Daoy (cell line): ENCODE measurements at places on chromosomes 2 and 18.

DNA sequence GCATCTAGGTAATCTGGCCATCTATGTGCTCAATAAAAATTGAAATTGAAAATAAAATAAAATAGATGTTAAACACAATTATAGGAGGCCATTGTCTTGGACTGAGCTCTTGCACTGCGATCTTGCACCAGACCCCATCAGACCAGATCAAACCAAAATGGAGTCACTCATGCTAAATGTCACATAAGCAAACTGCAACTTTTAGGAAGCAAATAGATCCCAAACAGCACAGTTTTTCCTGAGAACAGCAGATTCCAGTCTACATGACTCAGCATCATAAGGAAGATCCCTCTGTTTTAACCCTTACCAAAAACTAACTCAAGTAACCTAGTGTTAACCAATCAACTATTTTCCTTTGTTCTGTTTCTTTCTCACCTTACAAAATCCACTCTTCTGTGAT lies 57.7 kb upstream of the LRP1B start:
- no peak for DNase-seq

- DNase-seq, result no peak
Observed at GRCh38 chr2:140791802-140792201, 1339.0 kb downstream of the LRP1B start.

DNA sequence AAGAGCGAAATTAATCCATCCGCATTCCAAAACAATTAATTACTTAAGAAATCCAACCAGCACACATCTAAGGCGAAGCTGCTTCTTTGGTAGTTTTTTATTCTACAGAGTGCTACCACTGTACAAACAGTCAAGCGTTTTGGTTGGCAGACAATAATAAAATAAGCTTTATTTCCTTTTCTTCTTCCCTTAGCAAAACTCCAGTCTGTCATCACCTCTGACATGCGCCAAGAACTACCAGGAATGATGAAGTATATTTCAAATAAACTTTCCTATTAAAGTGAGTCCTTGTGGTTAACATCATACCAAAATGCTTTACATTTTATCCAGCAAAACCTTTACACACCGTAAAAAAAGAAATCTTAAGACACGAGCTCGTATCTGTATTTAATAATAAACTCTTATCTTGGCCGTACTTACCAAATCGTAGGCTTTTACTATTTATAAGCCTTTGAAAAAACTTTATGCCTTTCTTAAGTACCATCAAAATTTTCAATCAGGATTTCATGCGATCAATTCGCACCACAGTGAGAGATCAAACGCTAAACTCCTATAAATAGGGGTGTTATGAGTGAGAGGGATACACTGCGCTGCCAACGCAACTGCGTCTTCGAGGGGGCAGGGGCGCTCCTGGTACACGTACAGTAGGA lies 1.3 kb downstream of the ATL2 start:
- DNase-seq, result peak; percentile 12

GRCh38 chr2:218465987-218466633 lies 47.2 kb downstream of the VIL1 start:
- no peak for DNase-seq

GRCh38 chr2:43262951-43263350 lies 36.5 kb upstream of the ZFP36L2 start:
- DNase-seq, result no peak

GRCh38 chr2:40096360-40096759 lies 317.3 kb upstream of the THUMPD2 start:
- peak; percentile 48 for DNase-seq

DNA sequence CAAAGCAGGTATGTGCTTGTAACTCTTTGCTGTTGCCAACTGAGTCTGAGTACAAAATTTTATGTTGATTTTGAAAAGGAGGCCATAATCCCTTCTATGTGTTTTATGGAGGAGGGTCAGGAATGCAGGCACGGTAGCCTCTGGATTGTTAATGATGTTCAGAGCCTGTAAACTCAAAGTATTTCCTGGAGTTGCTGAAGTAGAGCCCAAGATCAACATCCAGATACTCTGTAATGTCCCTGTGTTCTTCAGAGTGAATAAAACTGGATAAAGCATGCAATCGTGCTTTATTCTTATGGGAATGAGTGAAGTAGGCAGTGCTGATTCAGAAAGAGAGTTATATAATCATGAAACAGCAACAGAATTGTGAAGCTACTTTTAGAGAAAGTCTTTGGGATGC lies 61.8 kb upstream of the CHRNA1 start:
- DNase-seq, result no peak

DNA sequence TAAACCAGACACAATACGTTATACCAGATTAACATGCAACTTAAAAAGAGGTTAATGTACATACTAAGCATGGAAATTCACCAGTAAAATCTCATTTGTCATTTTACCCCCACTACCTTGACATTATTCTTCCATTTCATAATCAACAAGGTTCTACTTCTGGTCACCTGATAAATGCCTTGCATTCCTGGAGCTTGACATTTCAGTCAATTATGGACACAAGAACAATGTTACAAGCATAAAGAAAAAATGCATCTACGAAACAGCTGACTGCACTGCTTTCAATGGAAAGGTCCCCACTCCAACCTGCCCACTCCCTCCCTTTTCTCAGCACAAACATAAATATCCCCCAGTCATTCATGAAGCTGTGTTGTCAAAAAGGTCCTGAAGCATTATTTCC lies 31.4 kb downstream of the ARL5A start:
- DNase-seq, result no peak

GRCh38 chr2:64975232-64975821 lies 13.9 kb upstream of the SLC1A4 start:
- peak; percentile 80 for DNase-seq

- DNase-seq, result no peak
Observed at GRCh38 chr2:229205704-229206103, 65.4 kb downstream of the PID1 start.

GRCh38 chr18:46477425-46478011 lies 179.5 kb downstream of the LOXHD1 start:
- DNase-seq, result no peak

DNA sequence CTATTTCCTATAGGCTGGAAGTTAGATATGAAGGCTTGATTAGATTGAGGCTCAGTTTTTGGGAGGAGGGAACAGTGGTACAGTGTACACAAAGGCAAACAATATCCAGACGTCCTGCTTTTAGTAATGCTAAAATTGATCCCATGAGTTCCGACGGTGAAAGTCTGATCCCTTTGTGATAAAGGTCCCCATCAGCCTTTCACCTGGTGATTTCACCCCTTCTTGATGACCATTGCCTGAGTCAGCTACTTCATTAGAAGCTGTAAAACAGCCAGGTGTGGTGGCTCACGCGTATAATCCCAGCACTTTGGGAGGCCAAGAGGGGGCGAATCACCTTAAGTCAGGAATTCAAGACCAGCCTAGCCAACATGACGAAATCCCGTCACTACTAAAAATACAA lies 29.7 kb downstream of the TWSG1 start:
- DNase-seq, result peak; percentile 59

GRCh38 chr2:168107322-168107721 lies 140.1 kb downstream of the STK39 start:
- no peak for DNase-seq

GRCh38 chr18:71293322-71293721 lies 1004.5 kb downstream of the SOCS6 start:
- no peak for DNase-seq

GRCh38 chr2:231677632-231678104 lies 30.7 kb upstream of the PTMA start:
- peak; percentile 80 for DNase-seq

GRCh38 chr2:10720947-10721395 lies 459 bp upstream of the ATP6V1C2 start:
- no peak for DNase-seq

DNA sequence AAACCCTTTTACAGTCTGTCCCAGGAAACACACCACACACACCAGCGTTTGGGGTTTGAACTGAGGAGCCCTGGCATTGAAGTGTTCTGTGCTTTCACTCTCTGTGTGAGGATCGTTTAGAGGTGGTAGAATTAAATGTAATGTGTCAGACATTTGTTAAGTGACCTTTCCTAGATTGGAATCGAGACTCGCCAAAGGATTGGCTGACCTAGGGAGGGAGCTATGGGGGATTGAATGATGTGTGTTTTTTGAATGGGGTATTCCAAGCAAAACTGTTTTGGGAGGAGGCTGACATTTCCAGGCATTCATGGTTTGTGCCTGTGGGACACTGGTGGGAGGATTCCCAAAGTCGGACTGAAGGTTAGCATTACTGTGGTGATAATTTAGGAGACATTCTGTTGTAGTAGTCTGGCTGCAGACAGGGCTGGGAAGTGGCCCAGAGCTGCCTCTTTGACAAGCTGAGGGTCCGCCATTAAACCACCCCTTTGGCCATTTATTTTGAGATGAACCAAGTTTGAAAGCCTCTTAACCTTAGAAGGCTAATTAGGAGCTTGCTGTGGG lies 1.7 kb downstream of the MYO1B start:
- DNase-seq, result no peak

- DNase-seq, result no peak
Observed at GRCh38 chr2:53490659-53491058, 276.9 kb upstream of the CHAC2 start.

- no peak for DNase-seq
Observed at GRCh38 chr2:135756692-135757091, 15.0 kb downstream of the UBXN4 start.

DNA sequence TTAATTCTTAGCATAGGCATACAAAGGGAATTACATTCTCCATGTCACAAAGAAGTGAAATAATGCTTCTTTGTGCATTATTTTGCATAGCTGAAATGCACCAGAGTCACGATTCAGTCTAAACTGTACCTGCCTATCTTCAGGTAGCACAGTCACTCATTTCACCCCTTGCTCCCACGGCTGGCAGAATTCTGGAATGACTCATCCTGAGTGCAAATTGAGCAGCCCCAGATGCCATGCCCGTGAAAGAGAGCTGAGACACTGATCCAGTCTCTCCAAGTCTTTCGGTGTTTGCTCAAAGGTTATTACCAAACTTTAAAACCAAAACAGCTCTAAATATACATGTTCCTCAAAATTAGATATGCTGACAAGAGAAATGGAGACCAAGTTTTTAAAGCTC lies 168.3 kb upstream of the POU3F3 start:
- DNase-seq, result peak; percentile 37

GRCh38 chr2:8238521-8239230 lies 443.2 kb upstream of the ID2 start:
- DNase-seq, result no peak

GRCh38 chr18:9380621-9381395 lies 46.2 kb downstream of the TWSG1 start:
- DNase-seq, result no peak

DNA sequence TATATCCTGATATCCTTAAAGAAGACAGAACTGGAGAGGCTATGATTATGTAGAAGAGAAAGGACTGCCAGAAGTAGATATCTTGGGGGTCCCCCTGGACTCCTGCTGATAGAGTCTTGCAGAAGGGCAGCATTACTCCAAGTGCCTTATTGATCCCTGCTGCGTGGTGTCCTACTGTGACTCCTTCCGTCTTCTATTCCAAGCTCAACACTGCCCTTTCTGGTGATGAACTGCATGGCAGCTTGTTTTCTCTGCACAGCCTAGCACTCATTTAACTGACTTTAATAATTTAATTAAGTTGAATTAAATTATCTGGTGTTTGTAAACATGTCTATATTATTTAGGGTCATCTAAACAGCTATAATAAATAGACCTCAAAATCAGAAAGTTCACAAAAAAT lies 194.1 kb upstream of the DSEL start:
- no peak for DNase-seq

GRCh38 chr2:5946225-5947115 lies 254.3 kb downstream of the SOX11 start:
- no peak for DNase-seq

- no peak for DNase-seq
Observed at GRCh38 chr2:100068395-100068794, 74.0 kb downstream of the AFF3 start.

- no peak for DNase-seq
Observed at GRCh38 chr2:206253125-206253776, 21.2 kb upstream of the ZDBF2 start.

DNA sequence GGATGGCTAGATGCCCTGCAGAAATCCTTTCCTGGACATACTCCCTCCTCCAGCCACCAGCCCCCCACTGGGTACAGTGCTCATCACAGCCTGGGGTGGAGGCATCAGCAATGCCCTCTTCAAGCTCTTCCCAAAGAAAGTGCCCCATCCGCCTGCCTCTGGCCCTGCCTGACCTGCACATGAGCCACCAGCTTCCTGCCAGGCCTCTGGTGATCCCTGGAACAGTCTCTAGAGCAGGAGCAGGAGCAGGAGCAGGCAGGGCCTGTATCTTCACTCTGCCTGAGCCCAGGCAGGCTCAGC lies 54.1 kb upstream of the CAB39 start:
- no peak for DNase-seq

- DNase-seq, result no peak
Observed at GRCh38 chr2:210228586-210228985, 3.3 kb upstream of the ACADL start.

- no peak for DNase-seq
Observed at GRCh38 chr2:70473101-70473722, 80.4 kb downstream of the TGFA start.

DNA sequence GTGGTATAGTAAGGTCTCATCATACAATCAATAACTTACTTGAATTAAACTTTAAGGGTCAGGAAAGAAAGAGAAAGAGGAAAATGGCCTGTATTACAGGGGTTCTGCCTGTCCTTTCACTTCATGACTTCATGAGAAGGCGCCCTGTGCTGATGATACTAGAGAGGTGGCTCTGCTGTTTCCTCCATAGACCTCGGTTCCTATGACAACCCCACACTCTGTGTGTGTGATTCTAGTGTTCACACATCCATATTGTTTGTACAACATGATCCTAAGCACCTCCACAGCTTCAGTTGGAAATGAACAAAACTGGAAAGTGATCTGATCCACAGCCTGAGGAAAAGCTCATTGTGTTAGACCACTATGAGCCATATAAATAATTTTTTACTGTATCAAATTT lies 7.0 kb upstream of the REEP1 start:
- DNase-seq, result no peak

GRCh38 chr18:61782545-61782944 lies 110.3 kb downstream of the RNF152 start:
- DNase-seq, result no peak

DNA sequence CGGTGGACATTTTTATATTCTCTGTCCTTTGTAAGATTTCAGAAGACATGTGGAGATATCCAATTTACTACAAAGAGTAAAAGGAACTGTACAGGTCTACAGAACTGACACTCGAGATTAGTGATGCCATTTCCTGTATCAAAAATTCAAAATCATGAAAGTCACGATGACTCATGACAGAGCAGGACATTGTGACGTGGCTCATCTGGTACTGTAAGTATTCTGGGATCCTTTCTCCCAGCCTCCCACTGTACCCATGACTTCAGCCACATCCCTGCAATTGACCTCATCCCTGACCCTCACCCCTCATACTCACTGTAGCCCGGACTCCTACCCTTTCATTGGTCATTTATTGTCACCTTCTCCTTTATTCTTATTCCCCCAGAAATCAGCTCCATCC lies 736.5 kb downstream of the EPHA4 start:
- DNase-seq, result peak; percentile 30

- no peak for DNase-seq
Observed at GRCh38 chr18:5422626-5423025, 121.2 kb downstream of the EPB41L3 start.

GRCh38 chr2:178241844-178242551 lies 47.7 kb downstream of the OSBPL6 start:
- DNase-seq, result peak; percentile 82

- no peak for DNase-seq
Observed at GRCh38 chr2:136128905-136129304, 11.0 kb upstream of the CXCR4 start.
